CD4-positive, CD25-positive, alpha-beta regulatory T cell (primary cell): ENCODE measurements at places on chromosomes 3 and 15. TPM values are rescaled to one million over a fixed set of nuclear protein-coding genes. Genes with fewer than 3 reads are reported as not detected.

CP gene
- not detected for total RNA-seq

DNA sequence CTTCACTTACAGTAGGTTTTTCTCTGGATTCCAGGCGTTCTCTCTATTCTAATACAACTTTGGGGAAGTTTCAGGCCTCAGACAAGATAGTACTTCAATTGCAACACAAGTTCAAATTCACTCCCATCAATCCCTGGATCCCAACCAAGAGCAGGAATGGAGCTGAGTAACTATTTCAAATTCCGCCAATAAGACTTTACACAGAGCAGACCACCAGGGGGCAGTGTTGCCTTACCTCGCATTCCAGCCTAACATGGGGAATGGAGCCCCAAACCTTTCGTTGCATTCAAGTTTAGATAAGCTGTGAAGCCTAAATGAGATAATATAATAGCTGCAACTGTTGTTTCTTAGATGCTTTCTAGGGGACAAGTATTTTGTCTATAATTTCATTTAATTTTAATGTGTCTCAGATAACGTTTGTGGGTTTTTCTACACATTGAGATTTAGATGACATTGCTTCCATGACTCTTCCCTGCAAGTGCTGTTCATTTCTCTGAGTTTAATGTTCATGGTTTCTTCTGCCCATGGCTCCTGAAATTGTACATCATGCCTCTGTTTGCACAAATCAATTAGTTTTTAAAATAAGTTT, 186.7 kb downstream of the NSUN3 start:
- peak; percentile 63 for DNase-seq

GRCh38 chr3:180189310-180189648, 152.5 kb upstream of the PEX5L start:
- DNase-seq: no peak

GRCh38 chr3:37925157-37925556, 63.5 kb downstream of the CTDSPL start:
- DNase-seq: no peak

DNA sequence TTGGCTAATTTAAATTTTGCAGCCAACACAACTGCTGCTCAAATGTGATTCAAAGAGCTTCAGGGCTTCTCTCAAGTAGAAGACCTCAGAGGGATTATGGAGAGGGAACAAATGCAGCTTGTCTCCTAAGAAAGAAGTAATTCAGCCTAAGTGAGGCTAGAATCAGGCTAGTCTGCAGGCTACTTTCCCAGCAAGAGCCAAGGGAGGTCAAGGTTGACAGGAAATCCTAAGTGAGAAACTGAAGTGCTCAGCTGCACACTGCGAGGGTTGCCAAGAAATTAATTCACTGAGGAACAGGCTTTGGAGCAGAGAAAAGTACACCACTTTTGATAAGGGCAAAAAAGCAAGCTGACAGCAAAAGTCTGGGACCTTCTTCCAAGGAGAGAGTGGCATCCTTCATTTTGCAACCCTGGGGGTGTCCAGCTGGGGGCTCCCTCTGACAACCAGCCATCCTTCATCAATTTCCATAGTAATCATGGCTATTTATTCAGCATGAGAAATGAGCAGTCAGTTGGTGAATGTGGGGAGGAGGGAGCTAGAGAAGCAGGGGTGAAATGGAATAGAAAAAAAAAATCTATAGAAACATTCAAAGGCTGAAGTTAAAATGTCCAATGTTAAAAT, 646.4 kb upstream of the ADAMTS9 start:
- no peak for DNase-seq

FETUB gene
- total RNA-seq: not detected

ECE2 gene
- not detected for total RNA-seq

ZNF445 gene
- 14.5 TPM for total RNA-seq

DNA sequence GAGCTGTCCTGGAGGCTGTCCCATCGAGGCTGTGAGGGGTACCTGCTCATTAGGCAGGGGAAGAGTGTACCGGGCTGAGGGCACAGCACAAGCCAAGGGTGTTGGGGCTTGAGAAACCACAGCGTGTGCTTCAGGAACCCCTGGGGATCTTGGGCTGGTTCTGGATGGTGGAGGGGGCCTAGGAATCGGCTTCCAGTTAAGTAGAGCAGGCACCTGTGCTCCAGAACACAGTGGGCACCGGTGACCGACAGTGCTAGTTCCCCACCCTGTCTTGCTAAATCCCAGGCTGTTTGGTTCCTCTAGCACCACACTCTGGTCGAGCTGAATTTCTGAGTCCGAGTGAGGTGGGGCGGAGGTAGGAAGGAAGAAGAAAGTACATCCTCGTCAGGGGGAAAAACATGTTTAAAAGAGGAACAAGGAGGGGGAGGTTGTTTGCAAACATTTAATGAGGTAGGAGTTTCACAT, 29.1 kb downstream of the SLC6A6 start:
- no peak for DNase-seq

CHP1 gene
- 34.7 TPM for total RNA-seq

GRCh38 chr3:5442786-5443138, 255.3 kb downstream of the EDEM1 start:
- DNase-seq: no peak

GRCh38 chr3:154060238-154061000, 60.8 kb upstream of the ARHGEF26 start:
- DNase-seq: no peak

DNA sequence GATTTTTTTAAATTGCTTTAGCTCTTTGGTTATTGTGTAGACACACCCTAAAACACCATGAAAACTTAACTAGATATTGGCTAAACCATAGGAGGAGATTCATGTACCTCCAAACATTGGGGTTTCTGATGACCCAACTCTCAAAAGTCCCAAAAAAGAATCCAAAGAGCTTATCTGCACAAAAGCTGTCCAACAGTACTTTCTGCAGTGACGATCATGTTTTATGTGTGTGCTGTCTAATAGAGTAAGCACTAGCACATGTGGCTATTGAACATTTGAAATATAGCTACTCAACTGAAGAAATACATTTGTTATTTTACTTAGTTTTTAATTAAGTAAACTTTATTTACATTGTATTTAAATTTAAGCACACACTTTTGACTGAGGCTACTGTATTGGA, 818.2 kb upstream of the LMCD1 start:
- DNase-seq: no peak

ZNF660 gene
- not detected for total RNA-seq

ZKSCAN7 gene
- 1.2 TPM for total RNA-seq

WNT7A gene
- 2.5 TPM for total RNA-seq

GRCh38 chr3:39804951-39805350, 4.5 kb upstream of the MYRIP start:
- no peak for DNase-seq

CCDC54 gene
- not detected for total RNA-seq

- DNase-seq: no peak
These were observed 185.3 kb downstream of the FNDC3B start for GRCh38 chr3:172224560-172225214.

- no peak for DNase-seq
These were observed 1011.3 kb upstream of the NR2F2 start for GRCh38 chr15:95319242-95319641.

GRCh38 chr3:126547721-126548120, 11.0 kb downstream of the C3orf22 start:
- no peak for DNase-seq

WDR5B gene
- total RNA-seq: 4.9 TPM

NEK4 gene
- total RNA-seq: 13.9 TPM

PIGBOS1 gene
- 9.4 TPM for total RNA-seq

PLSCR5 gene
- total RNA-seq: not detected

DNA sequence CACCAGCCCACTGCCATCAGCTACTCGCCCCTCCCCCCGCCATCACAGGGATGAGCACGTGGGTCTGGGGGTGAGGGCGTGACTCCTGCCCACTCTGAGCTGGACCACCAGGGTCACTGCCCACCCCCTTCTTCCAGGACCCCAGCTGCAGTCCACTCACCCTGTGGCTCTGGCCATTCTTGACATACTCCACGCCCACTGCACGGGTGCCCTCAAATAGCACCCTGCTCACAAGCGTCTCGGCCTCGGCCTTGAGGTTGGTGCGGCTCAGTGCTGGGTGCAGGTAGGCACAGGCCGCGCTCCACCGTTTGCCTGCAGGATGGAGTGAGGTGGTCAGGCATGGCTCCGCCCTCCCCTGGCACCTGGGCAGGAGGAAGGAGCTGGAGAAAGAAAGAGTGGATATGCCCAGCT, 23.9 kb downstream of the CHDH start:
- DNase-seq: no peak

CPA3 gene
- 1.1 TPM for total RNA-seq

GRCh38 chr15:73677146-73677607, 7.0 kb upstream of the CD276 start:
- DNase-seq: peak; percentile 48
